ENCODE measurements at places on chromosomes 6 and 20.

DNA sequence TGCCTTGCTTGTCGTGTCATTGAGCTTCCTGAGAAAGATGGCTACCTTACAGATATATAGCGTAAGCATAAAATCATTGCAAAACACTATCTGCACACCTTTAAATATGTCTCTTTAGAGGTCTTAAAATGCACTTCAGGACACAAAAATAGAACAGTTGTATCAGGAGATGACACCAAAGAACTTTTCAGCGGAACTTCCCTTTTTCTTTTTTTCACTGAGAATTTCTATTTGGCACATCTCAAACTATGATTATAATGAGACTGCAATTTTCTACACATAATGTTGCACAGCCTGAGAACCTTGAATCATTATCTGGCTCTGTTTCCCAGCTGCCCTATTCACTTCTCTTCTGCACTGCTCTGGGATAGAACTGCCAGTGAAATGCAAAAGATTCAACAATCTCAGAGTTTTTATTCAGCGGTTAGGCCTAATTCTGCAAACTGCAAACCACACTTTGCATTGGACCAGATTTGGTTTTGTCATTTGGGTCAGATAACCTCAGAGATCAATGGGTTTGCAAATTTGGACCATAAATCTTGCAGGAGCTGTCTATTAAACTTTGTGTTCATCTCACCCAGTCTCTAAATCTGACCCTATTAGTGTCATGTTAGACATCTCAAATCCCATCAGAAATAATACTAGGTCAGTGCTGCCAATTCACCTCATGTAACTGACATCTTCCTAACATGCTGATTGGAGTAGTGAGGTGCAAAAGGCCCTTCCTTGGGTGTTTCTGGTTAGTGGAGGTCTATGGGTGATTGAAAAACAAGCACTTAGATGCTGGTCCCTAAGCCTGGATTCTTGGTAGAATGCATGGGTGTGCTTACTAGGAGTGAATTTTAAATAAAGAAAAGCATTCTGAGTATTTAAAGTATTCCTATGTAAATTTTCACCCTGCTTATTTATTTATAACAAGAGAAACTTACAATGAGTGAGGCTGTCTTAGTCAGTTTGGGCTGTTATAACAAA lies 382.7 kb downstream of the UTRN start:
- ATAC-seq, result no peak

DNA sequence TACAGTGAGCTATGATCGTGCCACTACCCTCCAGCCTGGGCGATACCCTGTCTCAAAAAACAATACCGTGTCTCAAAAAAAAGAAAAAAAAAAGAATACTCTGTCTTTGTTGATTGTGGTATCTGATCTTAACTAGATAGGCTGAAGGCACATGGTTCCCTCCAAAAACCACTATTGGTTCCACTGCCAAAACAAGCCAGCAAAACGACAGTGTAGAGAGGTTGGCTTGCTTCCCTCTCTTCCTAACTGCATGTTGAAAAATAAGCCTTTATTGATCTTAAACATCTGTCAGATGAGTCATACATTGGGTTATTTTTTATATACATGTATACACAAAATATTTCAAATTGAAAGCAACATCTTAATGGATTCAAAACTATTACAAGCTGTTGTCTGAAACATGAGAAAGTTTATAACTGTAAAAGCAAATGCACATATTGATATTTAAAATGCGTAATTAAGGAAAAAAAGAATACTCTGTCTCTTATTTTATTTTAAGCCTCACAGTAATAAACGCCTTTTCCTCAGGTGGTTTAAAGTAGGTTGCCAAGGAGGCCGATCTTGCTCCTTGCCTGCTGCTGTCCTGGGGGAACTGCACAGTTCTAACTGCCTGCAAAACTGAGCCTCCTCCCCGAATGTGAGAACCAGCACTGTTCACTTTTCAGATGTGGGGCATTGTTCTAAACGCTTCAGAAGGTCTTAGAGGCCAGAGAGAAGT lies 7.0 kb upstream of the NINL start:
- peak; percentile 71 for ATAC-seq

GRCh38 chr20:13526551-13526950 lies 112.2 kb downstream of the TASP1 start:
- no peak for ATAC-seq

DNA sequence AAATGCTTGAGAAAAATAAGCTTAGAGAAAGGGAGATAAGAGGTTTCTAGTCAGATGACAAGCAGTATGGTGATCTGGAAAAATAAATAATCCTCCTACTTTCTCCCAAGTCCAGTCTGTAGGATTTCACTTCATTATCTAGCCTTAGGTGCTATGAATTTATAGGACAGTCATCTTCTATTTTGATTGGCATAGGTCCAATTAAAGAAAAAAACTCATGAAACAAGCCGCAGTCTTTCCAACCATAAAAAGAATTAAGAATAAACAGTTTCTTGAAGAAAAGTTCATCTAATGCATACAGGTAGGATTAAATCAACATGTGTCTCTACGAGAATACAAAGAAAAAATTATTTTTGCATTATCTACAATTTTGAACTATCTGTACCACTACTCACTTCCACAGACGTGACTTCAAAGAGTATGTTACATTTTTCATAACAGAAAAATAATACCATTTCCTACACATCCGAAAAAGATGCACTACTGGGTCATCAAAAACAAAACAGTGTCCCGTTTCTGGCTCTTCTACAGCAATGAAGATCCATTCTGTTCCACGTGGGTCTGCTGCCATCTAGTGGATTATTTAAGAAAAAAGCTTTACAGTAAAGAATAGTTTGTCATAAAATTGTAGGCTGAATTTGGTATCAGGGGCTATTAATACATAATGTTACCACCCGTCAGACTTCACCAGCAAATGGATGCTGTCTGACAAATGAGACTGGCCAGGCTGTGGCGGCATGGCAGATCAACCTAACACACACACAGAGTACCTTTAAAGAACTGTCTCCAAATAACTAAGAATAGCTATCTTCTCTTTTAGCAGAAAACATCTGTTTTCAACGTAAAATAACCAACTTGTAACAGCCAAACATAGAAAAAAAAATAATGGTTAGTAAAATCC lies 28.9 kb downstream of the STX7 start:
- ATAC-seq, result peak; percentile 91

DNA sequence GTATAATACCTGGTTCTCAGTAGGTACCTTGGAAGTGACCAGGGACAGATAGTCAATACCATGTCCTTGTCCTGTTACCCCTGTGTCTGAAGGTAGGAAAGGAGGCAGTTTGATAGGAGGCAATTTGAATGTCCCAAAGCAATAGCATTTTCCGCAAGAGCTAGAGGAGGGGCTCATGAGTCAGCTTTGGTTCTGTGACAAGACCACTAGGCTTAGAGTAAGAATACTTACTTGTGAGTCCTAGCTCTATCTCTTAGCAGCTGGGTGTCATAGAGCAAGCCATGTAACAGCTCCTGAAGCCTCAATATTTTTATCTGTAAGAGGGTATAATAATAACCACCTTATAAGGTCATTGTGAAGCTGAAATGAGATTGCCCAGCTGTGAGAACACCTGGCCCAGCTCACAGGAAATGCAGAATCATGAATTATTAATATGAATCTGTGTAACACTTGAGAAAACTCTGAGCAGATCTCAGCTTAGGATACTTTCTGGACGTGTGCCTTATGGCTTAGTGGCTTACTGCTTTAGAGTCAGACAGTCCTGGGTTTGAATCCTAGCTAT lies 58.6 kb downstream of the DAAM2 start:
- ATAC-seq, result no peak

DNA sequence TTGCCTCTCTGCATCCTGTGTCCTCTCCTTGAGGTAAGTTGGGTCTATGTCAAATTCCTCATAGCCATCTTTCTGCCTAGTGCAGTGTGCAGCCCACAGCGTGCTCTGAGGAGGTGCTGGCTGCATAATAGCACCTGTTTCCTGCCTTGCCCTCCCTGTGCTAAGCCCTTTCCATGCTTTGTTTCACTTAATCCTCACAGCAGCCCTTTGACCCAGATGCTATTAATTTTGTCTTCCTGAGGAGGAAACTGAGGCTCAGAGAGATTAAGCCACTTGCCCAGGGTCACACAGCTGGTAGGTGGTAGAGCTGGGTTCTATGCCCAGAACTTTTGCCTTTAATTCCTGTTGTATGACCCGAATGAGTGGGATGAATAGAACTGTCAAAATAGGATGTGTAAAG lies 13.5 kb downstream of the FAM83D start:
- ATAC-seq, result no peak

DNA sequence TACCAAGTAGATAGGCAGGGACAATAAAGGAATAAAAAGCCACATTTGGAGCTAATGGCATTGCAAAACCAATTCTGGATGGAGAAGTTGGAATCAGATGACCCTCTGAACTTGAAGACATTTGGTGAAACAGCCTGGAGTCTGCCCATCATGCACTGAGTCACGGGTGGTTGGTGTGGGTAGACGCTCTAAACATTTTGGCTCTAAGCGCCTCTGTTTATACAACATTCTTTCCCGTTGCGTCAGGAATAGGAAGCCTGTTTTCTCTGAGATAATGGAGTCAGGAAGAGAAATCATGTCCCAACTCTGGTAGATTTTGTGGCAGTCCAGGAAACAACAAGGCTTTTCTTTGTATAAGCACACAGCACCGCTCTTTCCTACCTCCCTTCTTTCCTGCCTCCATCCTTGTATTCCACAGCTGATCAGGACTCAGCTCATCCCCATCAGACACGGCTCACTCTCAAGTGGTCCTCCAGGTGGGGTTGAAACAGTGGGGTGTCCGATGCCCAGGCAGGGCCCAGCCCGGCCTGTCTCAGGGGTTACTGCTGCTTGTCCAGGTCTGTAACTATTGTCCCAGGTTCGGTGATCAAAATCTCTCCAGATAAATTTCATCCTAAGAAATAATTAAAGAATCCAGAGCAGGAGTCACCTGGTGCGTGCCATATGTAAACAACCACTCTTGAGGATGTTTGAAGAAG lies 12.1 kb upstream of the RAMACL start:
- peak; percentile 78 for ATAC-seq

DNA sequence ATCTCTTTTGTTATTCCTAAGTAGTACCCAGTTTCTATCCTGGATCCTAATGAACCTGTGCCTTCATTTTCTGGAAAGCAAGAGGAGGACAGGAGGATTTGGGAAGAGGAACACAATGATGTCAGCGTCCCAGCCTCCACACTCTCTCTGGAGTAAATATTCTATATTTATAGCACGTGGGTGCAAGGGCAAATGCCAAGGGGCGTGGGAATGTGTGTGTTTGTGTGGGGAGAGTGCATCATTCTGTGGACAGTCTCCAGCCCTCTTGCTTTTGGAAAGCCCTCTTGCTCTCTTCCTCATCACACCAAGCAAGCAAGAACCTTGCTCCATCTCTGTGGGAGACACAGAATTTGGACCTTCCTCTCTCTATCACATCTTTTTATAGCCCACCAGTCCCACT lies 103.2 kb upstream of the EMILIN3 start:
- no peak for ATAC-seq

GRCh38 chr6:120129228-120129627 lies 779.7 kb upstream of the MAN1A1 start:
- ATAC-seq, result no peak

GRCh38 chr6:70280400-70280853 lies 22.5 kb downstream of the COL9A1 start:
- no peak for ATAC-seq
